Uterine smooth muscle cell (primary cell): ENCODE measurements at places on chromosomes 7 and 10. TPM values are rescaled to one million over a fixed set of nuclear protein-coding genes. Genes with fewer than 3 reads are reported as not detected.

ITGB8 gene
- 3.7 and 3.8 TPM in 2 replicates for total RNA-seq

FBXL13 gene
- total RNA-seq, result 1.1 and 1.2 TPM in 2 replicates

ZCCHC24 gene
- total RNA-seq, result 19.6 and 23.2 TPM in 2 replicates

ZSCAN21 gene
- 9.5 and 13.1 TPM in 2 replicates for total RNA-seq

PTF1A gene
- not detected in 2 replicates for total RNA-seq

CHN2 gene
- 0.44 and 0.87 TPM in 2 replicates for total RNA-seq

MSMB gene
- total RNA-seq, result 0.62 TPM in 1 of 2 replicates, not detected in the other

PTPRZ1 gene
- 0.25 and 0.89 TPM in 2 replicates for total RNA-seq

ECHS1 gene
- 52.3 and 55.4 TPM in 2 replicates for total RNA-seq

HKDC1 gene
- total RNA-seq, result 1.3 and 10.6 TPM in 2 replicates

ITGA8 gene
- total RNA-seq, result 1.1 and 4.5 TPM in 2 replicates

SLC13A4 gene
- total RNA-seq, result under 0.01 and 0.22 TPM in 2 replicates

AOAH gene
- not detected in 2 replicates for total RNA-seq

KLLN gene
- 0.33 and 0.62 TPM in 2 replicates for total RNA-seq

MPP7 gene
- 0.33 and 1.6 TPM in 2 replicates for total RNA-seq

CRYGN gene
- total RNA-seq, result 0.25 TPM in 1 of 2 replicates, not detected in the other

PIP gene
- not detected in 2 replicates for total RNA-seq

CCL24 gene
- not detected in 2 replicates for total RNA-seq

GPR146 gene
- total RNA-seq, result 2.1 and 2.7 TPM in 2 replicates

PRLHR gene
- total RNA-seq, result 0.12 TPM in 1 of 2 replicates, not detected in the other

CHAT gene
- total RNA-seq, result not detected in 2 replicates

FAM237B gene
- 0.12 and 0.22 TPM in 2 replicates for total RNA-seq

CRHR2 gene
- total RNA-seq, result not detected in 2 replicates

CTAGE8 gene
- total RNA-seq, result 0.44 TPM in 1 of 2 replicates, not detected in the other

C10orf62 gene
- total RNA-seq, result 0.11 and 0.37 TPM in 2 replicates

PSMG3 gene
- total RNA-seq, result 26.4 and 31.8 TPM in 2 replicates

NYAP1 gene
- 1.2 and 2.5 TPM in 2 replicates for total RNA-seq

KNDC1 gene
- total RNA-seq, result 1.3 and 3.2 TPM in 2 replicates

NEUROD6 gene
- total RNA-seq, result not detected in 2 replicates

GIMAP8 gene
- under 0.01 and 0.12 TPM in 2 replicates for total RNA-seq

FMC1 gene
- 8.0 and 8.9 TPM in 2 replicates for total RNA-seq

UPK3B gene
- total RNA-seq, result not detected in 2 replicates

INSYN2A gene
- 0.11 and 0.25 TPM in 2 replicates for total RNA-seq
